ENCODE measurements at places on chromosomes 1 and 21. TPM values are rescaled to one million over a fixed set of nuclear protein-coding genes. Genes with fewer than 3 reads are reported as not detected.

- DNase-seq = no peak
Observed at GRCh38 chr1:96352733-96353132, 368.9 kb upstream of the PTBP2 start.

GRCh38 chr1:218112862-218113261, 172.2 kb upstream of the RRP15 start:
- DNase-seq = no peak

DNA sequence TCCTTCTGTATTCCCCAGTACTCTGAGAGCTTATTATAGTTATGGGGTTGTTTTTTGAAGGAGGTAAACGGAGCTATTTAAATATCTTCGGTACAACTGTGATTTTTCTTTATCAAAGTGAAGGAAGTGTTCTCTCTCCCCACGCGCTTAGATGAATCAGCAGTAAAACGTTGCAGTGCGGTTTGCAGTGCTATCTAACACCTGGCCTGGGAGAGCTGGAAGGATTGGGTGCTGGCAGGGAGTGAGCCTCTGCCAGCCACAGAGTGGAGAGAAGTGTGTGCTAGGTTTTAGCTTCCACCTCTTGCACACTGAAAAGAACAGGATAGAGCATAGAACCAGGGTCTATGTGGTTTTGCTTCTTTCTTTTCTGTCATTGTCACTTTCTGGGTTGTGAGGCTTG, 165.9 kb downstream of the SDCCAG8 start:
- DNase-seq = peak; percentile 75

DNA sequence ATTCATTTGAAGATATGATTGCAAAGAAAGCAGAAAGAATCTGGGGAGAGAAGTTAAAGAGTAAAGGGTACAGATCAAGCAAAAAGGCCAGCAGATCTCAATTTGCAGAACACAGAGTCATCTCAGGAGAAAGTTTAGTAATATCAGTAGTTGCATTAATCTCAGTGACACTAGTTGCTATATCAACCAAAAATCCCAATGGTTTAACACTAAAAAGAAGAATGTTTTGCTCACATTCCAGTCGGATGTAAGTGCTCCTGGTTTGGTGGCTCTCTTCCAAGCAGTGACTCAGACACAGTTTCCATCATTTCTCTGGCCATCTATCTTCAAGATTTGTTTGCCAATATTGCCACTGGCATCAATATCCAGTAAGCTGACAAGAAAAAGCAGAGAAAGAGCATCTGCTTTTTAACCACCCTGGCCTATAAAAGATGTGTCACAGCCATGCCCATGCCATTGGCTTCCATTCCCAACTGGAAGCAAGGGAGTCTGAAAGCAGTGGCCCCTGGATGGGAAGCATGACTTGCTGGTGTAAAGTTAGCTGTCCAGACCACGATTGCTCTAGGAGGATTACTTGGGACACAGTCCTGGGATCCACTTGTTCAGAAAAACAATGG, 45.5 kb upstream of the AIM2 start:
- peak; percentile 34 for DNase-seq

GRCh38 chr1:9352377-9353134, 59.9 kb downstream of the SPSB1 start:
- no peak for DNase-seq

GRCh38 chr1:33893147-33893830, 29.4 kb downstream of the HMGB4 start:
- DNase-seq = peak; percentile 36

DNA sequence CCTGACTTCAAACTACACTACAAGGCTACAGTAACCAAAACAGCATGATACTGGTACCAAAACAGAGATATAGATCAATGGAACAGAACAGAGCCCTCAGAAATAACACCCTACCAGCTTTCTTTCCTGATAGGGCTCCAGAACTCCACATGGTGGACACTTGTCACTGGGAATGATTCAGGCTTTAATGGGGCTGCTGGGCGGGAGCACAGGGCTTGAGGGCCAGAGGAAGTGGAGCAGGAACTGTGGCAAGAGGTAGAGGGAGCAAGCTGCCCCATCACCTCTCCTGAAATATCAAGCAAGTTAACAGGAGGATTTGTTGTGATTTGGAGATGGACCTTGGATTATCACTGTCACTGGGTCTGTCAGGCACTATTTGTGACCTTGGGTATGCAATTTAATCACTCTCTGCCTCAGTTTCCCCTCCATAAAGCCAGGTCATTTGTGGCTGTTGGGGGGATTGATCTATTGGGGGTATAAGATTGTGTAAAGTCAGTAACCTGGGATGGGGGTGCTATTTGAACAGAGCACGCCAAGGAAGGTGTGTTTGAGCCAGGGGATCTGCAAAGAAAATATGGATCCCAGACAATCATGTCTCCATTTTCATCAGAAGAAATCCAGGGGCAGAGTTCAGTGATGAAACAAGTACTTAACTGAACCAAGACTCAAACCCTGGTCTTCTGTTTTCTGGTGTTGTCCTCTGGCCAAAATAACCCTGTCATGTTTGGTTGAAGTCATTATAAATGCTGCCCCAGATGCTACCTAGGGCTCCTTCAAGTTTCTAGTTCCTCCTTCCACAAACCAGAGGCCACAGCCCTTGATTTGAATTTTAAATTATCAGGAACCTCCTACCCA, 25.2 kb downstream of the ETS2 start:
- no peak for DNase-seq

- no peak for DNase-seq
Observed at GRCh38 chr1:208131621-208132286, 112.4 kb downstream of the PLXNA2 start.

DNA sequence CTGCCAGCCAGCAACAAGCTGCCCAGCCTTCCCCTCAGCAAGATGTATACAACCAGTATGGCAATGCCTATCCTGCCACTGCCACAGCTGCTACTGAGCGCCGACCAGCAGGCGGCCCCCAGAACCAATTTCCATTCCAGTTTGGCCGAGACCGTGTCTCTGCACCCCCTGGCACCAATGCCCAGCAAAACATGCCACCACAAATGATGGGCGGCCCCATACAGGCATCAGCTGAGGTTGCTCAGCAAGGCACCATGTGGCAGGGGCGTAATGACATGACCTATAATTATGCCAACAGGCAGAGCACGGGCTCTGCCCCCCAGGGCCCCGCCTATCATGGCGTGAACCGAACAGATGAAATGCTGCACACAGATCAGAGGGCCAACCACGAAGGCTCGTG, 13.3 kb upstream of the PIGV start:
- DNase-seq = no peak

DNA sequence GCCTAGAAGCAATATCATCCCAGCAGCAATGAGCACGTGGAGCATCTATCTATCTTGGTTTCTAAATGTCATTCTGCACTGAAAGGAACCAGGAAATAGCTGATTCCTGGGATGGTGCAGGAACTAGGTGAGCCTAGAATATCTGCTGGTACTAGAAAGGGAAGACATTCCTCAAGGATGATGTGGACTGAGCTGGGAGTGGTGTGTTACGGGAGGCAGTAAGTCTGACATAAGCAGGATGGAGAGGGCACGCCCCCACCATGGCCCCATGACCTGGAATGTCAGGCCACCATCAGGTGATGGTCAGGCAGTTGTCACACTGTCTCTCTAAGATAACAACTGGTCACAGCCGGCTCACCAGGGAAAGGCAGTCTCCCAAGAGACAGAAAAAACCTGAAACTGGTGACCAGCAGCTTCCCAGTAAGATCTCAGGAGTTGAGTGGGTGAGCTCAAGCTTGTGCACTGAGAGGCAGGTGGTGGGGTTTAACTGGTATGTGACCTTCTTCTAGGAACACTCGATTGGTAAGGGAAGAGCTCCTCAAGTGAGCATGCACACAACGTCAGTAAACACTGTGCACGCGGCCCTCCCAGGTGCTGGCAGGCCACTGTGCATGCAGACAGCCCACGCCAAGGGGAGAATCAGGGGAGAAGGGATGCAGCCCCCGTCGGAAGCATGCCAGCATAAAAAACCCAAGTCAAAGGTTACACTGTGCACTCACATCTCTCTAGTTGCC, 148.7 kb downstream of the ADSS2 start:
- no peak for DNase-seq

DNA sequence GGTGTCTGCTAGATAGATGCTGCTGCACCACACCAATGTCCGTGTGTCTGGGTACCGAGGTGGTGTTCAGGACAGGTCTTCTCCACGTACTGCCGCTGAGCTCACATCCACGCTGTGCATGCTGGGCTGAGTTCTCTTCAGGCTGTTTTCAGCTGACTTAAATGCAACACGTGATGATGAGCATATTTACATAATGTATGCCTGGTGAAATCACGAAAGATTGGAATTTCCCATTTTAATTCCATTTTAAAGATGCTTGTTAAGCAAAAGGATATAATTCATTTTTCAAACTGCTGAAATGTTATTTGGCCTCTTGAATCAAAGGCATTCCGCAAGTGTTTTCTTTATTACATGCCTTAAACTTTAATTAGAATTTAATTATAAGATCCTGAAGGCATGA, 107.9 kb downstream of the FGGY start:
- no peak for DNase-seq

DNA sequence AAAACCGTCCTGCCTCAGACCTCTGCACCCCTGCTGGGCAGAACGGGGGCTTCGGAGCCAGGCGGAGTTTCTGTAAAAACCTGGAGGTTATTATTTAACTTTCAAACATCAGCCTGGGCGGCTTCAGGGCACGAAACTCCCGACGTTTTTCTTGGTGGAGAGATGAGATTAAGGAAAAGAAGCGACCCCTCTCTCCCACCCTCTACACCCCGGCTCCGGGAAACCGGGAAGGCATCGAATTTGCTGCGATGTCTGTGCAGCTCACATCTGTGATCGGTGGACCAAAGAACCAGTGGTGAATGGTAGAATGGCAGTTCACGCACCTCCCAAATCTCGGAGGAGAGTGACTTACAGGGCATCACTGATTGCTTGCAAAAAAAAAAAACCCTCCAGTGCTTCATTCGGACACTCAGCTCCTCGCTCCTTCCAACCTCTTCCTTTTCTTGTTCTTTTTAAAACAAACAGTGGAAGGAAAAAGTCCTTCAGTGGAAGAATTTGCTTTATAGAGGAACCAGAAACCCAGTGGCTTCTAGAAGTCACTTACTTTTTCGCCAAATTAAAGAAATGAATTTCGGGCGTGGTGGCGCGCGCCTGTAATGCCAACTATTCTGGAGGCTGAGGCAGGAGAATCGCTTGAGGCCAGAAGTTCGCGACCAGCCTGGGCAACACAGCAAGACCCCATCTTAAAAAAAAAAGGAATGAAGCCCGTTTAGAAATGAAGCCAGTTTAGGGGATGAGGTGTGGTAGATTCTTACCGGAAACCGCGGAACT, 884 bp downstream of the PHACTR4 start:
- DNase-seq = peak; percentile 49

GRCh38 chr1:172821609-172822274, 162.8 kb downstream of the FASLG start:
- DNase-seq = peak; percentile 27

GRCh38 chr21:42939582-42940413, 14.4 kb upstream of the ERVH48-1 start:
- DNase-seq = peak; percentile 94

DNA sequence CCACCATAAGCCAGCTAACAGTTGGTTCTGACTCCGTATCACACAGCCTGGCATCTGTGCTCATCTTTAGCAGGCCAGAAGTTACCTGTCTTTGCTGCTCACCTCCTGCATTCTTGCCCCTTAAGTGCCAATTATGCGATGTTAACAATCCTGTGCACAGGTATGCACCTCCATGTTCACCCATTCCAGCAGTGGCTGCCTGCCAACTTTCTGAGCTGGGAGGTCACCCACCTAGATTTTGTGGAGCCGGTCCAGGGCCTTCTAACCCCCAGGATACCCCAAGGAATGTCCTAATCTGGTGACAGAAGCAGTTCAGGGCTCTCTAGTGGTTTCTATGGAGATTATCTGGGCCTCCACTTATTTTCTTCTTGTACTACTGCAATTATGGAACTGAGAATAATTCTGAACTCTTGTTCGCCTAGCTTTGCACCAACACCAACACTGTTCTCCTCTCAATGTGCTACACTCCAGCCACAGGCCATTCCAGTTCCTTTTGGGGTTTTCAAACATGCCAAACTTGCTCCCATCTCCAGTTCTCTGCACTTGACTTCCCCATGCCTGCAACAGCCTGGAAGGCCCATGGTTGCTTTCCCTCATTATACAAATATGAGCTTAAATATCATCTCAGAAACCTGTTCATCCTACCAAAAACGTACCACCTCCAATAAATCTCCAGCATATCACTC, 9.0 kb downstream of the BCAR3 start:
- no peak for DNase-seq

DNA sequence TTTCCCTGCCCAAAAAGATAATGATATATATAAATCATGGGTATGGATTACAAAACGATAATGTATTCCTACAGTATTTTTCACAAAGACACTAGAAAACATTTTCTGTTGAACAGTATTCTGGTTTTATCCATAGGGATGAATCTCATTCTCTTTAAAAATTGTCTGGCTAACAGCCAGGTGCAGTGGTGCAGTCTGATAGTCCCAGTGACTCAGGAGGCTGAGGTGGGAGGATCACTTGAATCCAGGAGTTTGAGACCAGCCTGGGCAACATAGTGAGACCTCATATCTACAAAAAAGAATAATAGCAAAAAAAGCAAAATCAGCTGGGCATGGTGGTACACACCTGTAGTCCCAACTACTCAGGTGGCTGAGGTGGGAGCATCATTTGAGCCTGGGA, 23.3 kb downstream of the PIP5K1A start:
- DNase-seq = no peak

GRCh38 chr1:6244401-6245049, 546 bp downstream of the HES3 start:
- no peak for DNase-seq

- peak; percentile 24 for DNase-seq
Observed at GRCh38 chr1:38818175-38818976, 41.2 kb downstream of the RRAGC start.

DNA sequence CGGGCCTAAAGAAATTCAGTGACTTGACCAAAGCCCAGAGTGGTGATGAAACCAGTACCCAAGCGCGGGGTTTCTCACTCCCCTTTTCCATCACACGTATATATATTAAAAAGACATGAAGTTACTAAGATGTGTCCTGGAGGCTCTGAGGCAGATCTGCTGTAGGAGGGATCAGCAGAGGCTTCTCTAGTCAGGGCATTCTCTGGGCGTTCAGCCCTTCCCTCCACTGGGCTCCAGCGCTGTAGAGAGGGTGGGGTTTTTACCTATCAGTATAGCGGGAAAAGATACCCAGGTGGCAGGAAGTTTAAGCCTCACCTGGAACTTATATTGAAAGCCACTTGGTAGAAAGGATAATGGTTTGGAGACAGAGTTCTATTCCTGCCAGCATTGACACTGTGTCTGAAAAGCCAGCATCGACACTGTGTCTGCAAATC, 862 bp upstream of the PLEKHO1 start:
- DNase-seq = no peak

DNA sequence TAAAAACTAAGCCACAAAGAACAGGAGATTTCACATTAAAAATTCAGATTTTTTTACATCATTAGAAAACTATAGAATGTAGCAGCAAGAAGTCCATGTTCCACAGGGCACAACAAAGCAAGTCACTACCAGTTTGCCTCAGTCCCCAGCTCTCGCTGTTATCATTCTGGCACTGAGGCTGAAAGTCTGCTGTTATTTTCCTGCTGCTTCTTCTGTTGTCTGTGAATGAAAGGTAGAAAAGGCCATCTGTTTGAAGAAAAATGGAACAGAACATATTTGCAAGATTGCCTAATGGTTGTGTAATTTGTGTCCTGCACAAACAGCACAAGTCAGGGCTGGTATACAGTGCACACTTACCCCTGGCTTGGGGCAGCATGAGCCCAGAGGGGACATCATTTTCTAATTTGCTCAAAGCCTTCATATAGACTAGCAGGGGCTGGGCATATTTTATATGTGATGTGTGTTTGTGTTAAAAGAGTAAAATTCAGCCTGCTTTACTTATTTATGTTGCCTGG, 105.6 kb upstream of the COG2 start:
- DNase-seq = no peak

Gene PLA2G2A
- not detected for total RNA-seq

Gene EXO1
- 40.7 TPM for total RNA-seq

Gene SLAMF9
- total RNA-seq = not detected

Gene VHLL
- not detected for total RNA-seq

All from MG63 (cell line).